Ovary (tissue), 10 donors: ENCODE measurements at places on chromosomes 4 and X. TPM values are rescaled to one million over a fixed set of nuclear protein-coding genes. Genes with fewer than 3 reads are reported as not detected.

ENOX2 gene
- polyA plus RNA-seq: 5.4 TPM

FGFRL1 gene
- polyA plus RNA-seq: 29.5 TPM

PDZD4 gene
- polyA plus RNA-seq: 2.2 TPM

ANOS1 gene
- 6.2 TPM for polyA plus RNA-seq

TCEANC gene
- 2.6 TPM for polyA plus RNA-seq

DDX53 gene
- not detected for polyA plus RNA-seq

ATXN3L gene
- polyA plus RNA-seq: not detected

TLR6 gene
- 2.5 TPM for polyA plus RNA-seq

MAOA gene
- polyA plus RNA-seq: 74.2 TPM

CSAG2 gene
- polyA plus RNA-seq: not detected

IKBKG gene
- polyA plus RNA-seq: 1.5 TPM
